ENCODE measurements at places on chromosomes 3 and 15.

- no peak for DNase-seq
These were observed 51.5 kb upstream of the DCUN1D1 start for GRCh38 chr3:183031826-183032225.

GRCh38 chr3:105615814-105616213 lies 249.1 kb downstream of the ALCAM start:
- no peak for DNase-seq

DNA sequence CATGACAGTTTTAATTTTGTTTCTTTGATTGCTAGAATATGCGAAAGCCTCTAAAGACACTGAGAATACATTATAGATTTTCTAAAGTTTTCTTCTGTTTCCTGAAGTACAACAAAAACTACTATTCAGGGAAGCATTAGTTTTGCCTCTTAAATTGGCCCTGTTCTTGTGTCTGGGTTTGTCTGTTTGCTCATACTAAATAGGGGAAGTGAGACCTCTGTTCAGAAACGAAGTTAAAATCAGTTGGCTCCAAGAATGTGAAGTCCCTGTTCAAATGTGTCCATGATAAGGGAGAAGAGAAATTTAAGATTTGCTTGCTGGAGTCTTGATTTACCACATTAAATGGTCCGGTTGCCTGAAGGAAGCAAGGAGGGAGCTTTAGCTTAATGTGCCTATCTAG lies 327.3 kb upstream of the GBE1 start:
- no peak for DNase-seq

- no peak for DNase-seq
These were observed 198.4 kb upstream of the NR2F2 start for GRCh38 chr15:96132126-96132525.

- DNase-seq = no peak
These were observed 2.5 kb upstream of the ETFA start for GRCh38 chr15:76313731-76314130.

DNA sequence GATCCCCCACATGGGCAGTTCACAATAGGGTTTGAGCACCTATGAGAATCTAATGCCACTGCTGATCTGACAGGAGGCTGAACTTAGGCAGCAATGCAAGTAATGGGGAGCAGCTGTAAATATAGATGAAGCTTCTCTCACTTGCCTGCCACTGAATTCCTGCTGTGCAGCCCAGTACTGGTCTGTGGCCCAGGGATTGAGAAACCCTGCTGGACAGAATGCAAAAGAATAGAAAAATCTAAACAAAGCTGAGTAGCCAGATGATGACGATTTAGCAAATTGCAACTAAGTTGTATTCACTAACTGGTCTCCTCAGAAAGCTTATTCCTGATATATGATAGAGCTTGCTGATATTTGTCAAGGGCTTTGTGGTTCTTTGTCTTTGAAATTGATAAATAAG lies 34.3 kb upstream of the APH1B start:
- DNase-seq = no peak

DNA sequence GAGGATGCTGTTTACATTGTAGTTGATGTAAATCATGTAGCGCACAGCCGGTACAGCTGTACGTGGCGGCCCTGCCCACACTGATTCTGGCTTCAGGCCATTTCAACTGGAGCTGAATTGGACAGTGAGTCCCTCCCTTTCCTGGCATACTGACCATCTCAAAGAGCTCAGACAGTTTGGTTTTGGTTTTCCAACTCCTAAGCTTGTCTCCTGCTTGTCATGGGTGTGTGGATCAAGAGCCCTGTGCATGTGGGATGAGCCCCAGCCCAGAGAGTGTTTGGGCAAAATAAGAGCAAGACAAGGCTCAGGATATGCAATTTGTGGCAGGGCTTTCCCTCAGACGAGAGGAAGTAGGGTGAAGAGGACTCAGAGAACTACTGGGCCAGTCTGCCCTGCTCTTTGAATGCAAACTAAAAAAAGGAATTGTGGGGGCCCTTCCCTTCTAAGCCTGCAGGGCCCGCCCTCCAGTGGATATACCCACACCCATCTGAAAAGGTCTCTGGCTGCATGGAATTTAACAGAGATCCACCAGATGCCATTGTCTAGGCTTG lies 13.3 kb downstream of the ITGA11 start:
- DNase-seq = no peak

- DNase-seq = no peak
These were observed 16.6 kb downstream of the BTLA start for GRCh38 chr3:112482675-112483074.

DNA sequence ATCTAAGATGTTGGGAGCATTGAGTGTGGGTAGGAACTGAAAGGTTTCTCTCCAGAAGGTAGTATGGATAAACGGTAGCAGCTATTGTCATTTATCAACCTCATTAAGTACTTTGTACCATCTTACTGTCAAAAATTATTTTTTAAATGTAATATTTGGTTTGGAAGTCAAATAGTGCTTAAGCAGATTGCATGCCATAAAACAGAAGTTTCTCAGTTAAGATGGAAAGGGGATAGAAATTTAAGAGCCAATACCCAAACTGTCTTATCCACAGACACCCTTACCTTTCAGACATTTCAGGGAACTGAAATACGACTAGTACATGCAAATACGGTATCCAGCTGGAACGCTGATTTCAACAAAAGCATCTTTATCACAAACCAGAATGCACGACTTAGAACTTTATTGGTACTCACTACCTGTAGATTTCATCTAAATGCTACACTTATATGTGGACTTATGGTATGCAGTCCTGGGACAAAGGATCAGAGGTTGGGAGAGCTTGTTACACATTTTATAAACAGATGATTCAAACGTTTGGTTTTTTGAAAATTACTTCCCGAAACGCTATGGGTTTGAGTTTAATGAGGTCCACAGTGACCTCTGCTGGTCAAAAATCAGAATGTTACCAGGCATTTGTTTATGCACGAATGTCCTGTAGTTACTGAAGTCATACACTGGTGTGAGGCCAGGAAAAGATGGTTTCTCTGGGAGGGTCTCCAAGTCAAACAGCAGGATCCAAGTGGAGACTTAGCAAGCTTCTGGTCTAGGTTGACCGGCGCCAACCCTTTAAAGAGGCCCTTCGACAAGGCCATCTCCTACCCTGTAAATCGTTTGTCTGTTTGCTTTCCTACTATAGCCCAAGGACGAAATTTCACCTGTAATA lies 45.7 kb upstream of the DUT start:
- DNase-seq = peak; percentile 5

DNA sequence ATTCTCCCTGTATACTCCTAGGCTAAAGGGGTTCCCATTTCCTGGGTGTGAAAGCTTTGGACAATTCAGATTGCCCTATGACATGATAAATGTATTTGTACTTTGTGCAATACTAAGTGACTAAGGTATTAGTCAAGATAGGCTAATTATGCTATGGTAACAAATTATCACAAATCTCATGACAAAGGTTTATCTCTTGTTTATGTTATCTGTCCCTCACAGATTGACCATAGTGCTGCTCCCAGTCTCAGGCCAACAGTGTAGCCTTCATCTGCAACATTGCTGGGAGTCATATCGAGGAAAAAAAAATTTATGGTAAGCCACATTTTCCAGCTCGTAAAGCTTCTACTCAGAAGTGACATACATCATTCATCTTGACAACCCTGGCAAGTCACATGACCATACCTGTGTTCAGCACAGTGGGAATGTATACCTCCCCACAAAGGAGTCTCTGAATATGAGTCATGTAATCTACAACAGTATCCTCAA lies 346.2 kb downstream of the IGSF11 start:
- no peak for DNase-seq

- no peak for DNase-seq
These were observed 41.5 kb downstream of the PPCDC start for GRCh38 chr15:75064846-75065245.

DNA sequence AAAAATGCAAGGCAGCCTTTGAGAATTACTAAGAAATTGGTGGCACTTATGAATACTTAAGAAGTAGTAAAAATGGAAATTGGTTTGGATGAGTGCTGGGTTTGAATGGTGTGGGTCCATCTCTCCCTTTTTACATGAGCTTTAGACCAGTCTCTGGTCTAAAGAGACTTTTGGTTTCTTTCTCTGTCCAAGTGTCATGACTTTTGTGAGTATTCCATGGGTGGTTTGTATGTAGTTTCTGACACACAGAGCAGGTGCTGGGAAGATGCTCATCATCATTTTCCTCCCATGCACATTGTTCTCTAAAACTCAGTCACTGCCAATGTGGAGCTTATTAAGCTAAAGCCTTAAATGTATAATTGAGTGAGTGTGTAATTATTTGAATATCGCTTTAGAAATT lies 63.5 kb downstream of the KAT2B start:
- DNase-seq = no peak

- no peak for DNase-seq
These were observed 314.0 kb upstream of the CDIN1 start for GRCh38 chr15:36265422-36265821.

GRCh38 chr15:70086636-70087035 lies 11.1 kb downstream of the TLE3 start:
- DNase-seq = no peak

- DNase-seq = no peak
These were observed 403.5 kb downstream of the FHIT start for GRCh38 chr3:60847791-60848190.

DNA sequence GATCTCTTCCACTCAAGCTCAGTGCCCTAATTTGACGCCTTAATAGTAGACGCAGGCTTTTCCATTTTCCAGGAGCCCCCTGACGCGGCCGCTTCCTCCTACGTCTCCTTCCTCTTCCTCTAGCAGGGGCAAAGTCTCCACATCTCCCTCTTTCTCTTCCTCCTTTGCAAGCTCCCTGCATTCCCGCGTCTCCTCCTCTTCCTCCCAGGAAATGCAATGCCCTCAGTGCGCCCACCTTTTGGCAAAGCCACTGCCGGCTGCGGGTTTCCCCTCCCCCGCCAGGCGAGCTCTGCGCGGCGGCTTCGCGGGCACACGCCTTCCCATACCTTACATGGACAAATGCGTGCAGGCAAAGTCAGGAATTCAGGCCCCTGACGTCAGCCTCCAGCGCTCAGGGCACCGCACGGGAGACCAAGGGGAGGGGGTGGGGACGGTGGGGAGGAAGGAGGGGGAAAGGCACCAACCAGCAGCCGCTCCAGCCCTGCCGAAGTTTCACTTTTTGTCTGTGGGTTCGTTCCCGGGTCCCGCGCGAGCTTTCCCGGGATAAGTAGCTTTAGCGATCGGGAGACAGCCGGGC lies 432 bp upstream of the LPP start:
- DNase-seq = peak; percentile 26

DNA sequence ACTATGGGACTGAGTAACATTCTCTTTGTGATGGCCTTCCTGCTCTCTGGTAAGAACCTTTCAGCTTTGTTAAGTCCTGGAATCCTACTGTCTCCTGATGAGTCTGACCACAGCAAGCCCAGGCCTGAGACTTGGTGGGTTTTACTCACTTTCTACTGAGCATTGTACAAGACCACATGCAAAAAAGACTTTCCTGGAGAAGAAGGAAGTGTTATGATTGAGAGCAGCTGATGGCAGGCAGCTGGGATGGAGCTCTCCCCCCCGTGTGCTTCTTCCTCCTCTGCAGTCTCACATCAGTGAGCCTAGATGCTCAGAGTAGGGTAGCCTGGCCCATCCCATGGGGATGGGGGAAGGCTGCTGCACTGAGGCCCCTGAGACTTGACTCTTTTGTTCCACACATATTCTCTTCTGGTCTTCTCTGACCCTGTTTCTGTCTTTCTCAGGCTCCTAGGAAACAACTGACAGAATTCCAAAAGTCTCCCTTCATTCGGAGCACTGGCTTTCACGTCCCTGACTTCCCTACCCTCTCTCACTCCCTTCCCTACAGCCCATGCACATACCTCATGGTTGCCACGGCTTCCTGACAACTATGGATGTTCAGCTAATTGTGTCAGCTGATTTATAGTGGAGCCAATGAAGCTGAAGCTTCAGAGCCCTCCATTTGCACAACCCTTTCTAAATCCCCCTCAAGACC lies 36.6 kb downstream of the CD86 start:
- no peak for DNase-seq

GRCh38 chr3:183710231-183710630 lies 12.6 kb downstream of the YEATS2 start:
- DNase-seq = no peak

GRCh38 chr15:71812966-71813722 lies 2.8 kb downstream of the NR2E3 start:
- no peak for DNase-seq

DNA sequence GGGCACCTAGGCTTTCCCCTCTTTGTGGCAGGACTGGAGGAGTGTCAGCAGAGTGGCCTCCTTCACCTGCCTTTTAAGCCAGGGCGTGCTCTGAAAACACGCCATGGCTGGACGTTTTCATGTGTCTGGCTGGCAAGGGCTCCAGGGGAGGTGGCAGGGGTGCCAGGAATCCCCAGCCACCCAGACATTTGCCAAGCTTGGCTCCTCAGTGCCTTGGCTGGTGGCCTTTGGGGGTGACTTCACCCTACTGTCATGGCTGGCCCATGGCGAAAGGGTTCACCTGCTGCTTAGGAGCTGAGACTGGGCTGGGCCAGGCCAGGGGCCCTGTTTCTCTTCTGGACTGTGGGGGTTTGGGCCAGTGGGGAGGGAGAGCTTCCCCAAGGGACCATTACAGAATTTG lies 17.6 kb downstream of the KLF13 start:
- no peak for DNase-seq

- DNase-seq = no peak
These were observed 9.7 kb upstream of the DAG1 start for GRCh38 chr3:49460188-49460890.

DNA sequence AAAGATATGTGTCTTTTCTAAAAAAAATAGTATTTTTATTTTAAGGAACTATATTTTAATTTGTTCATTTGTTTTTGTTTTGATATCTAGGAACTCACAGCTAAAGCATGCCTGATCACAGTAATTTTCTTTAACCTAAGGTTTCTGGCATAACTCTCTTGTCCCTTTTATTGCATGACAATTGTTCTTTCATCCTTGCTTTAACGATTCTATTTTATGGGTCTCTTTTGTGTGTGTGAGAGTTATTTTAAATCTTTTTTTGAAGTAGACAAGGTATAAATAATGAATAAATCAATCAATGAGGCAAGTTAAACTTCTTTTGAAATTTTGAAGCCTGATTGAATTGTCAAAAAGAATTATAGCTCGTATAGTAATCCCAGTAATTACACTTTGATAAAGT lies 747.8 kb upstream of the GOLIM4 start:
- no peak for DNase-seq

- DNase-seq = no peak
These were observed 2.6 kb downstream of the FAM43A start for GRCh38 chr3:194688200-194688740.

DNA sequence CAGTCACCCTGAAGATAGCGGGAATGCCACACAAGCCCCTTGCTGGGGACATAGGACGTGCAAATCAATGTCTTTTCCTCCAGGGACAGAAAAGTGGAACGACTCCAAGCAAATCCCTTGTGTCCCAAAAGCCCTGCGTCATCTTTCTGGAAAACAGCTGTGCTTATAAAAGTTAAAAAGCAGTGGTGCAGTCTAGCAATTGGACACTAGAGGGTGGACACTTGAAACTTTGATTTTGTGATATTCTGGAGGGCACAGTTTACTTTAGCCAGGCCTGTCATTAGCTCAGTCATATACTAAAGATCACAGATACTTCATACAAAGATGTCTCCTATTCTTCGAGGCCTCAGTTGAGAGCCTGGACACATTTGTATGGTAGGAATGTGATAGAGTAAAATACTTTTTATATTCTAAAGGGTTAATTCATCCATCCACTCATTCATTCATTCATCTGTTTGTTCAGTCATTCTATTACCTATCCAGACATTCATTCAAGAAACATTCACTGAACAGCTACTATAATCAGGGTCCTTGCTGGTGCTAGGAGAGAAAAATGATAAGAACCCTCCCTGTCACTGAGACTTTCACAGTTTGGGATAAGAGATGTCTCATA lies 63.8 kb upstream of the ANKRD34C start:
- DNase-seq = no peak

- DNase-seq = no peak
These were observed at the start of gene ARMC8 for GRCh38 chr3:138187296-138188012. Gene ARMC8 (plus strand): TSS chr3:138187301. CDS start chr3:138187555, 254 bp downstream.

Measured in naive thymus-derived CD8-positive, alpha-beta T cell (primary cell).